ENCODE measurements at places on chromosomes 5 and 9.

GRCh38 chr9:136438548-136439480 is 831 bp downstream of the INPP5E start:
- H3K4me3 ChIP-seq: peak overlapping the region; percentile 85
- no peaks in the 10 kb centered on the region for H3K27me3 ChIP-seq
- peaks cover 36% of the 10 kb centered on the region for H3K4me1 ChIP-seq
- DNase-seq: peak; percentile 52

- H3K27me3 ChIP-seq: no peaks in the 10 kb centered on the region
- H3K27ac ChIP-seq: no peak overlapping the region
- no peak overlapping the region for H3K4me3 ChIP-seq
- H3K4me1 ChIP-seq: peaks cover 10% of the 10 kb centered on the region
- H3K36me3 ChIP-seq: no peaks in the 10 kb centered on the region
Observed at GRCh38 chr5:97231025-97231636, 48.1 kb upstream of the RIOK2 start.

GRCh38 chr5:39599721-39600431 is 175.1 kb upstream of the DAB2 start:
- DNase-seq: no peak
- H3K4me1 ChIP-seq: no peaks in the 10 kb centered on the region
- H3K27me3 ChIP-seq: peaks cover 15% of the 10 kb centered on the region
- H3K36me3 ChIP-seq: no peaks in the 10 kb centered on the region
- no peak overlapping the region for H3K4me3 ChIP-seq
- H3K27ac ChIP-seq: no peak overlapping the region

GRCh38 chr9:136722969-136723356 is 10.6 kb downstream of the DIPK1B start:
- DNase-seq: peak; percentile 14
- peaks cover 46% of the 10 kb centered on the region for H3K36me3 ChIP-seq

- H3K4me3 ChIP-seq: no peak within 1 kb of the TSS
- no peak for DNase-seq
- no peaks in the 10 kb centered on the region for H3K27me3 ChIP-seq
- H3K4me1 ChIP-seq: no peaks in the 10 kb centered on the region
Observed at GRCh38 chr5:141149812-141150211, at the start of gene PCDHB6. TSS of gene PCDHB6 (plus strand) at chr5:141150057. CDS start at chr5:141150258, 201 bp downstream.

DNA sequence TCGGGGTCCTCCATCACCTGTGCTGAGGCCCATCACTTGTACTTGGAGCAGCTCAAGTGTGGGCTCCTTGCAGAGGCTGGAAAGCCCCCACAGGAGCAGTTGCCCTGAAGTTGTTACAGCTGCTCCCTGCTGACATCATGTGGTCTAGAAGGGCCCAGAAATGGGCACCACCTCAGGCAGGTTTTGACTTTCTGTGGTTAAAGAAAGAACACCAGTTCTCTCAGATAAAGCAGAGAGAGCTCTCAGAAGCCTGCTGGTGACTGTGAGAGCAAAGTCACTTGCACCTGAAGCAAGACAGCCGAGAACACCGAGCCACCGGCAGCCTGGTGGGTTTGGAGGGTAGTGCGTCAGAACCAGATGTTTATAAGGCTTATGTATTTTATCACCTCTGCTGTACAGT is 70.4 kb downstream of the MVB12B start:
- H3K4me3 ChIP-seq: no peak overlapping the region
- no peak overlapping the region for H3K27ac ChIP-seq
- H3K27me3 ChIP-seq: no peaks in the 10 kb centered on the region
- peaks cover 16% of the 10 kb centered on the region for H3K36me3 ChIP-seq
- DNase-seq: peak; percentile 72

DNA sequence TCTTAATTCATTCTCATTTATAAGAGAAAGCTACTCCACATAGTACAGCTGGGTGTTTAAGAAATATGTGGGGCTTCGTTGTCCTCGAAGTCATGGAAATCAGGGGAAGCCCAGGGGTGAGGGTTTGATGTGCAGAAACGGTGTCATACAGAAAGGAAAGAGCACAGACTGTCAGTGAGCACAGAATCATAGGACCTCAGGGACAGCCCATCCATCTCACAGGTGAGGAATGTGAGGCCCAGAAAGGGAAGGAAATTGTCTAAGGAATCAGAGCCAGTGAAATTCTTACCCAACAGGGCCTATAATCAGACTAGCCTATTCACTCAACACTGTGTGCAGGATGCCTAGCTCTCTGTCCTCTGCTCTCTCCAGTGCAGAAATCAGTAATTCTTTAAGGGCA is 535.6 kb downstream of the SPOCK1 start:
- H3K4me1 ChIP-seq: no peaks in the 10 kb centered on the region
- H3K4me3 ChIP-seq: no peak overlapping the region
- no peaks in the 10 kb centered on the region for H3K36me3 ChIP-seq
- no peaks in the 10 kb centered on the region for H3K27me3 ChIP-seq
- H3K27ac ChIP-seq: no peak overlapping the region

DNA sequence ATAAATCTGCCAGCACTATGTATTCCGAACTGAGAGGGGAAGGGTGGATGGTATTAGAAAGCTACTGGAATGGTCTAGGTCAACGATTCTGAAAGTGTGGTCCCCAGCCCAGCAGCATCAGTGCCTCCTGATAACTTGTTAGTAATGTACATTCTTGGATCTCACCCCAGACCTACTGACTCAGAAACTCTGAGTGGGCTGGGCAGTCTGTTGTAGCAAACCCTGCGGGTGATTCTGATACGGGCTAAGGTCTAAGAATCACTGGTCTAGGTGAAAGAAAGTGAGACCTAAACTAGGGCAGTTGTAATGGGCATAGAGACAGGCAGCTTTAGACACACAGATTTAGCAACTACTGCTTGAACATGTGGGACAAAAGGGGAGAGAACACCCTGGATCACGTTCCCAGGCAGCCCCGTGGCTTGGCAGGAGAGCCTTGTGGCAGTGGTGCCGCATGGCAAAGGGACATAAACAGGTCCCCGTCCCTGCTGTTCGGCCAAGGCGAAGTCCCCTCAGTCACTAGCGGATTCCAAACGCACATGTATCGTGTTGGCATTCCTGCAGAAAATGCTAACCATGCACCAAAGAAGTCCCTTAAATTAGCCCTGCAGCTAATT is 216.3 kb downstream of the TTLL11 start:
- H3K27me3 ChIP-seq: no peaks in the 10 kb centered on the region
- H3K36me3 ChIP-seq: no peaks in the 10 kb centered on the region
- no peak overlapping the region for H3K27ac ChIP-seq
- no peak overlapping the region for H3K4me3 ChIP-seq

DNA sequence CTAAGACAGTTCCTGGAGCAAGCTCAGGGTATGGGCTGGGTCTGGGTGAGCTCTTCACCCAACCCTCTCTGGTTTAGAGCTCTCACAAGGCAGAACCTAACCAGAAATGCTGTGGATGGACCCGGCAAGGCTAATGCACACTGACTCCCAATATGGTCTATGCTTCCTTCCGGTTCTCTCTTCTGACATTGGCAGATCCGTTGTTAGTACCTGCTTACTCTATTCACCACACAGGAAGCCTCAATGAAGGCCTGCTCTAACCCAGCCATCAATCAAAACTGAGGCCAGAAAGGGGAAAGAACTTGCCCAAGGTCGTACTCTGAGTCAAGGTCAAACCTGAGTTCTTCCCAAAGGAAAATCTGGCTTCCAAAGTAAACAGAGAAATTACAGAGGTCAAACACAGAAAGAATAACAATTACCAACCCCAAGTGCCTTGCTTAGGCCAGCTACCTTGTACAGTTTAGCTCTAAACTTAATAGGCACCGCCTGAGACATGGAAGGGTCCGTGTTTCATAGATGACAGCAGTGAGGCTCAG is 46.0 kb upstream of the AKNA start:
- H3K36me3 ChIP-seq: no peaks in the 10 kb centered on the region
- peaks cover 5% of the 10 kb centered on the region for H3K27me3 ChIP-seq
- H3K27ac ChIP-seq: no peak overlapping the region
- DNase-seq: no peak

DNA sequence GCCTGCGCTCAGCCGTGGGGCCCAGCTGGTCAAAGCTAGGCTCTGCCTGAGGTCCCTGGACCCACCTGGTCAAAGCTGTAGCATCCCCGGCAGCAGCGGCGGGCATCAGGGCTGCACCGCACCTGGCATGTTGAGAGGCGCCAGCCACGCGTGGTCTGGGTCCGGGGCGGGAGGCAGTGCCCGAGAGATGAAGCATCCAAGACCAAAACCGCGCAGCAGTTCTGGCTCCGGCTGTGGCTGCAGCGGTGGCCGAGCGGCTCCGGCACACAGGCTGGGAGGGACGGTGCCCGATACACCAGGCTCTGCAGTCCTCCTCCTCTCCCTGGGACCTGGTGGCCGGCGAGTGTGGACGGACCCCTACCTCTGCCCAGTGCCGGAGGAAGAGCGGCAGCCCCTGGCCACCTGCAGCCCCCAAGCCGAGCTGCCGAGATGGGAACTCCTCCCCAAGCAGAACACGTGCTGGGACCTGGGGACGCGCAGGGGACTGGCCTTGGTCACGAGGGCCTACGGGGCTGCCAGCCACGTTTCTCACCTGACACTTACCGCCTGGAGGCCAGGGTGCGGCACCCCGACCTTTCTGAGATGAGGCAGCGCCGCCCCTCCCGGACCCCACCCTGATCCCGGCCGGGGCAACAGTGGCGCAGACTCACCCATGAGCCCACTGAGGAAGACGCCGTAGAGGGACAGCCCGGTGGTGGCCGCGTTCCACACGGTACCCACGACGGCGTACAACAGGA is 33.0 kb downstream of the SLC9A3 start:
- no peaks in the 10 kb centered on the region for H3K4me1 ChIP-seq
- H3K27me3 ChIP-seq: no peaks in the 10 kb centered on the region
- no peaks in the 10 kb centered on the region for H3K36me3 ChIP-seq
- no peak overlapping the region for H3K27ac ChIP-seq
- H3K4me3 ChIP-seq: no peak overlapping the region

- no peak overlapping the region for H3K4me3 ChIP-seq
- no peak for DNase-seq
- no peaks in the 10 kb centered on the region for H3K4me1 ChIP-seq
- H3K27ac ChIP-seq: no peak overlapping the region
Observed at GRCh38 chr9:92804727-92805126, 40.1 kb upstream of the BICD2 start.

- H3K27ac ChIP-seq: no peak overlapping the region
- DNase-seq: no peak
- no peak overlapping the region for H3K4me3 ChIP-seq
- peaks cover 96% of the 10 kb centered on the region for H3K36me3 ChIP-seq
- H3K27me3 ChIP-seq: no peaks in the 10 kb centered on the region
Observed at GRCh38 chr9:93531374-93531773, 45.0 kb upstream of the PHF2 start.

DNA sequence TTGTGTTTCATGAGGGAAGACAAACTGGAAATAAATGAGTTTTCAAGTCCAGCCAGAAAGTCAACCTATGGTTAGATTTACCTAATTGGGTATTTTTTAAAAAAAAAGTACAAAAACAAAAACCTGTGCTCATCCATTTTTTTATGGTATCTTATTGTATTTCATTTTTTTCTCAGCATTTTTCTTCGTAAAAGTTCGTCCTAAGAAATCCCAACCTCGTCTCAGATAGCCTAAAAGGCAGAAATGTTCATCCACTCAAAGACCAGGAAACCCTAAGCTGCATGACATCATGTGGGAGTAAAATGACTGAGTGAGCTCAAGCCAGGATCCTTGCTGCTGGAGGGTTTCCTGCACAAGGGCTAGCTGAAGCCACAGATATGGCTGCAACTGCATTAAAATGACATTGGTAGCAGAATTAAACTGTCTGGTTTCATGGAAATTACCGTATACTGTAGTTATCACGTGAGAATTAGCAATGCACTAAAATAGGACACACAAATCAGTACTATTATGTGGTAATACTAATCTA is 70.4 kb downstream of the NFIB start:
- no peak overlapping the region for H3K4me3 ChIP-seq
- no peak for DNase-seq
- no peak overlapping the region for H3K27ac ChIP-seq
- no peaks in the 10 kb centered on the region for H3K4me1 ChIP-seq
- H3K27me3 ChIP-seq: no peaks in the 10 kb centered on the region
- no peaks in the 10 kb centered on the region for H3K36me3 ChIP-seq

- H3K27me3 ChIP-seq: peaks cover 2% of the 10 kb centered on the region
- H3K4me1 ChIP-seq: no peaks in the 10 kb centered on the region
- DNase-seq: no peak
Observed at GRCh38 chr5:2158109-2158508, 275.4 kb upstream of the IRX4 start.

- H3K4me1 ChIP-seq: no peaks in the 10 kb centered on the region
- no peaks in the 10 kb centered on the region for H3K27me3 ChIP-seq
- no peak for DNase-seq
- H3K36me3 ChIP-seq: no peaks in the 10 kb centered on the region
Observed at GRCh38 chr9:1156794-1157550, 106.8 kb downstream of the DMRT2 start.

DNA sequence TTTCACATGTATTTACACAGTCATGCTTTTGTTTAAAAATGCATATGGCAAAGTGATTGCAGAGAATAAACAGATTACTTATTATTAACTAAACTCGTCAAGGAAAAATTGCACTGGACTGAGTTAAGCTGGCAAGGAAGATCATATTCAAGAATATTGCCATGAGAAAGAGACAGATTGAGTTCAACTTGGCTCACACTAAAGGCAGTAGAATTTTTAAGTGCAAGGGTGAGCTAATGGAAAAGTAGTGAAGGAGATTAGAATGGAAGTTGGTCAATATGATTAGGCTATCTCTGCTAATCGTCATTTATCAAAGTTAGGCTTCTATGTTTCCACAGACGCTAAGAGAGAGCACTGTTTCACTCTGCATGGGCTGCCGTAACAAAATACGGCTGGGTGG is 557.6 kb downstream of the PRR16 start:
- H3K4me1 ChIP-seq: no peaks in the 10 kb centered on the region
- H3K4me3 ChIP-seq: peak overlapping the region; percentile 28
- no peaks in the 10 kb centered on the region for H3K27me3 ChIP-seq
- DNase-seq: no peak
- H3K36me3 ChIP-seq: peaks cover 12% of the 10 kb centered on the region

GRCh38 chr9:8337834-8338766 is 538.5 kb upstream of the DMAC1 start:
- H3K4me3 ChIP-seq: no peak overlapping the region
- peaks cover 14% of the 10 kb centered on the region for H3K36me3 ChIP-seq
- no peaks in the 10 kb centered on the region for H3K27me3 ChIP-seq
- no peak overlapping the region for H3K27ac ChIP-seq
- DNase-seq: no peak
- no peaks in the 10 kb centered on the region for H3K4me1 ChIP-seq

DNA sequence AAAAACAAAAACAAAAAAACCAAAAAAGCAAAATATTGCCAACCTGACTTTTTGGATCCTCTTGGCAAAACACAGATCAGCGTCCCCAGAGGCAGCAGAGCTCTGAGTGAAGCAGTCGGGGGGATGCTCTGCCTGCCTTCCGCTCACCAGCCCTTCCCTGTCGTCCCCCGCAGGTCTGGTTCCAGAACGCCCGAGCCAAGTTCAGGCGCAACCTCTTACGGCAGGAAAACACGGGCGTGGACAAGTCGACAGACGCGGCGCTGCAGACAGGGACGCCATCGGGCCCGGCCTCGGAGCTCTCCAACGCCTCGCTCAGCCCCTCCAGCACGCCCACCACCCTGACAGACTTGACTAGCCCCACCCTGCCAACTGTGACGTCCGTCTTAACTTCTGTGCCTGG is 20.7 kb downstream of the LHX2 start:
- H3K36me3 ChIP-seq: no peaks in the 10 kb centered on the region
- no peak overlapping the region for H3K4me3 ChIP-seq
- no peak overlapping the region for H3K27ac ChIP-seq
- peaks cover 3% of the 10 kb centered on the region for H3K27me3 ChIP-seq
- H3K4me1 ChIP-seq: no peaks in the 10 kb centered on the region
- no peak for DNase-seq

- H3K4me1 ChIP-seq: no peaks in the 10 kb centered on the region
- no peak overlapping the region for H3K4me3 ChIP-seq
- DNase-seq: no peak
- no peak overlapping the region for H3K27ac ChIP-seq
Observed at GRCh38 chr9:114434878-114435311, 47.1 kb upstream of the AKNA start.

Measured in DND-41 (cell line).